ENCODE measurements at places on chromosomes 13 and 19.

DNA sequence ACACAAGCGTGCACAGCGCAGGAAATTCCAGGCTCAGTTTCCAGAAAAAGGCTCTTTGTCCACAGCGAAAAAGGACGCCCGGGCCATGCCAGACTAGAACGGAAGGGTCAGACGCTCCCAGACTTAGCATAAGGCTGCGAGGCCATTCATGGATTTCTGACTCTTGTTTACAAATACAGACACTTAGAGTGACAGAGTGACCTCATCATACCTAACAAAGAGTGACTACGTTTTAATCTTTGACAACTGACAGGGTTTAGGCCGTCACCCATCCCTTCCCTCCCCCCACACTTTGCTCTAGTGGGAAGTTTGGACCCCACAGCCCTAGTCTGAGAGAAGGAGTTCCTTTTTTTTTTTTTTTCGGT lies 418 bp upstream of the ZNF709 start:
- DNase-seq: no peak

GRCh38 chr19:9868983-9869617 lies 34.0 kb downstream of the PIN1 start:
- DNase-seq: no peak

DNA sequence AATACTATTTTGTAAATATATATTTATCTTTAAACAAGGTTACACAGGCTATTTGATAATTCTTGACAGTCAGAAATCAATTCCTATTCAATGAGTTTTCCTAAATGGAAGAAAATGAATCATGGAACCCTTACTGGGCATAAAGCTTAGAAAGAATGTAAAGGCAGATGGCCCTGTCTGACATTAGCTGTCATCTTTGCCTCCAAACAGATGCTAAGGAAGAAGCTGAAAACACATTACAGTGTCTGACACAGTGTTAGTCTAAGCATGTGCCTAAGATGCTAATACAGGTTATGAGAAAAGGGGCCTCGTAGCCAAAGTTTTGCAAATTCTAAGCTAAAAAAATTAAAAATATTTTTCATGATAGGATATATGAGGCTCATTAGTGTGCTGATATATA lies 112.8 kb downstream of the ITGBL1 start:
- no peak for DNase-seq

GRCh38 chr19:30651691-30652090 lies 279.5 kb downstream of the ZNF536 start:
- DNase-seq: no peak

GRCh38 chr19:4722671-4723594 lies 709 bp downstream of the DPP9 start:
- DNase-seq: peak; percentile 41

GRCh38 chr19:28184997-28185396 lies 1028.0 kb downstream of the UQCRFS1 start:
- DNase-seq: no peak

Measured in H7 (cell line).